ENCODE measurements at places on chromosomes 16 and 17.

DNA sequence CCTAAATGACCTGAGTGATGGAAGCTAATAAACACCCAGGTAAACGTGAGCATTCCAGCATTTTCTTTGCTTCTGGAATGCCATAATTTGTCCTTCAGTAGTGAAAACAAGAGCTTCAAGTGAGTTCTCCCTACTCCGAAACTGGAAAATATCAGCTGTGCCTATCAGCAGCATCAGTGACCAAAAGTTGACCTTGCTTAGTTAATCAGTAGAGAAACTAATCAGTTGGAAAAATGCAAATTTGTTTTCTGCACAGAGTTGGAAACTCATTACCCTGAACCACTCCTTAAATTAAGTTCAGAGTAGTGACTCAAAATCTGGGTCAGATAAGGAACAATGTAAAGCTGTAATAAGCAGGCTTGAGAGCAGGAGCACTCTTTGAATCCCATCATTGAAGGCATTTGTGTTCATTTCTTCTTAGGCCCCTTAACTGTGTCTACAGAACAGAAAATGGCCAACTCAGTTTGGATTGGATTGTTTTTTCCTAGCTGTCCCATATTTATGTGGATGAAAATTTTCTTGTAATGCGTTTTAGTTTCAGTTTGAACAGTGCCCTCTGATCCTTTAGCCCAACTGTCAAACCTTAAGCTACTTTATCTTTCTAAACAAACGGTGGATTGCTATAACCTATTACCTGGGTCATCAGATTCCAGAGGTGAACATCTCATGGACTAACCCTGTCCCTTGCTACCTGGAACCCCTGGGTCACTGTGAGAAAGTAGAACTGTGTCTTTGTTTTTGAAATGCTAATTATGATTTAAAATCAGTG lies 290.4 kb downstream of the TOX3 start:
- no peak for DNase-seq

- DNase-seq: no peak
Observed at GRCh38 chr17:81931557-81932332, 4.2 kb upstream of the MAFG start.

DNA sequence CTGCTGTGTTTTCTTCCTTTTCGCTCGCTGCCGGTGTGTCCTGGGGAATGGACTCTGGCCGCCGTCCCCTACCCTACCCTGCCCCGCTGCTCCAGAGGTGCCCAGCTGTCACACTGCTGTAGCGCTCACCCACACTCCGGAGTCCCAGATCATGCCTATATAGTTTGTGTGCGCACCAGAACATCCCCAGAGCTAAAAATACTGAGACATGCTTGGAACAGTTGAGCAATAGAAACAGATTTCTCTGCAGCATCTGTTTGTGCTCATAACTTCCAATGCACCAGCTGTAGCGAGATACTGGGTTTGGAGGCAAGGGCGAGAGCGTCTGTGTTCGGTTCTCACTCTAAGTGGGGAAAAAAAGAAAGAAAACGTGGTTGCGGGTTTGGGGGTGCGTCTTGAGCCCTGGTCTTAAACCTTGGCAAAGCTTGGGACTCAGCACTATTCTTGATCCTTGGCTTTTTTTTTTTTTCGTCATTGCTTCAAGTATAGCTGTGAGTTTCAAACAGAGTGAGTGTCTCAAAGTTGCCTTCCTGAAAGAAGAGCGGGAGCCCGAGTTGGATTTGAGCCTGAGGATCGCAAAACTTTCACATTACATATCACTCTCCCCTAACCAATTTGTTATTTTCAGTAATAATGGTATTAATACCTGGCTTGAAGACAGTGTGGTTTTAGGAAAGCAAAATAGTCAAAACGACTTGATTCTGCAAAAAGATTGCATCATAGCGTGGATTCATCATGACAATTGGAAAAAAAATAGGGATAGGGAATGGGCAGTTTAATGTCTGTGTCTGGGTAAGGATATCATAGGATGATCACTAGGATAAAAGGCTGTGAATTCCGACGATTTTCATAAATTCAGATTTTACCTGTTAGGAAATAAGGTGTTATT lies 621 bp downstream of the KCNJ2 start:
- no peak for DNase-seq

DNA sequence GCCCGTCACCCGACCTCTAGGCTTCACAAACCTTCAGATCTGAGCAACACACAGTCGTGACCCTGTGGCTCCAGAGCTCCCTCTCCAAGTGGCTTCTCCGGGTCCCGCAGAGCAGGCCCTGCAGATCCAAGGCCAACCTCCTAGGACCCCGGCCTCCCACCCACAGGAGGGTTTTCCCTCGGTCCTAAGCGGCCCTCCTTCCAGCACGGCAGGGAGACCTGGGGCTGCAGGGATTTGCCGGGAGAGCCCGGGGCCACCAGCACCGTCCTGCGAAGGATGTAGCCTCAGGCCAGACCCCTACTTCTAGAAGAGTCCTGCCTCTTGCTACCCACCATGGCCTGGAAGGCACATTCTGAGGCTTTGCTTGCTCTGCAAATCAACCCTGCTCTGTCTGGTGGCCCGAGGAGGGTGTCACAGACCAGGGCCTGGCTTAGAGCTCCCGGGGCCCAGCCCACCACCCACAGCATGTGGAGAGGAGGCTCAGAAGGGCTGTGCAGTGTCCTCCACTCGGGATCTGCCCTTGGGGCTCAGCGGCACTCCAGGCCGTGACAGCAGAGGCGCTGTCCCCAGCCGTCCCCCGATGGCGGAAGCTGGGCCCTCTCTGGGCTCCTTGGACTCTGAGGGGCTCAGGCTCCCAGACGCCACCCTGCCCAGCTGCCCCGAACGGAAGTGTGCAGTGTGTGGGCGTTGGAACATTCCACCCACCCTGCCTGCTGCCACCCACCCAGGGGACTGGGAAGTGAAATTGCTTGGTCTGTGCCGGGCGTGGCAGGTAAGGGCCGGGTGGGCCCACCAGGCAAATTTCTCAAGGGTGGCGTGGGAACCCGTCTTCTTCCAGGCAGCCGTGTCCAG lies 28.8 kb upstream of the ACSF3 start:
- DNase-seq: no peak

- no peak for DNase-seq
Observed at GRCh38 chr16:22342082-22342481, 32.3 kb downstream of the CDR2 start.

DNA sequence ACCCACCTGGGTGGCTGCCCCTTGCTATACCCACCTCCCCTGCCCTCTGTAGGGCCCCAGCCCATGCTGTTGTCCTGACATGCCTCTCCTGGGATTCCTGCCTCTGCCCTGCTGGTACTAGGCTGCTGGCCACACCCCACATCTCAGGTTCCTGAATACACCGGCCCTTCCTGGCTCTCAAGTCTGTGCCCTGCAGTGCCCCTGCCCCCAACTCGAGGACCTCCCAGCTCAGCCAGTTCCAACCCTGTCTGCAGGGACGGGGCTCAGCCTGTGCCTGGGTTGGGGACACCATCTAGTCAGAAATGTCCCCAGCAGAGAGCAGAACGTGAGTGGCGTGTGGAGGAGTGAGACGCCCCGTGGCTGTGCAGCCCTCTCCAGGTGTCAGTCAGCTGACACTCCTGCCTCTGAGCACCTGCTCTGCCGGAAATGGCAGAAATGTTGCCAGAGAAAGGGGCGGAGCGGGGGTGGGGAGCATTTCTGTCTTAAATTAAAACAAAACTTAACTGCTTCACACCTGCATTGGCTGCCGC lies 28.7 kb downstream of the ACSF3 start:
- peak; percentile 59 for DNase-seq

GRCh38 chr16:71853413-71853812 lies 7.6 kb downstream of the ATXN1L start:
- DNase-seq: no peak

GRCh38 chr16:57828272-57829161 lies 26.2 kb upstream of the KIFC3 start:
- no peak for DNase-seq

- DNase-seq: no peak
Observed at GRCh38 chr17:31211352-31212012, 85.6 kb downstream of the OMG start.

DNA sequence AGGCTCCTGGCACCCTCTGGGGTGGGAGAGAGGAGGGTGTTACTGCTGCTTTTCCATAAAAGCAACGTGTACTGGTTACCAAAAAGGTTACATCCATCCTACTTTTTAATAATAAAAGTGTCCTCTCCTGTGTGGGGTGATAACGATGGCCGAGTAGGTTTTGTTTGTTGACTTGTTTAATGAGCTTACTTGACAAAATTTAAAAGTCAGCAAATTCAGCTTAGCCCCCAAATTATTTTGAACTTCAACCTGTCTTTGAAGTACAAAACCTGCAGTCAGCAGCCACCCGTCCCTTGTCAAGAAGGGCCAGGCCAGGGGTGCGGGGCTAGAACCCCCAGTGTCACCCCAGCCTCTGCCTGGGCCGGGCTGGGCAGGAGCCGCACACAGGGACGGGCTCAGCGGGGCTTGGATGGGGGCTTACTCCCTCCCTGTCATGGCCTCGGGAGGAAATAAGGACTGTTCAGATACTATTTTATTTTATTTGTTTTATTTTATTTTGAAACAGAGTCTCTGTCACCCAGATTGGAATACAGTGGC lies 103.9 kb upstream of the CHMP6 start:
- DNase-seq: no peak

DNA sequence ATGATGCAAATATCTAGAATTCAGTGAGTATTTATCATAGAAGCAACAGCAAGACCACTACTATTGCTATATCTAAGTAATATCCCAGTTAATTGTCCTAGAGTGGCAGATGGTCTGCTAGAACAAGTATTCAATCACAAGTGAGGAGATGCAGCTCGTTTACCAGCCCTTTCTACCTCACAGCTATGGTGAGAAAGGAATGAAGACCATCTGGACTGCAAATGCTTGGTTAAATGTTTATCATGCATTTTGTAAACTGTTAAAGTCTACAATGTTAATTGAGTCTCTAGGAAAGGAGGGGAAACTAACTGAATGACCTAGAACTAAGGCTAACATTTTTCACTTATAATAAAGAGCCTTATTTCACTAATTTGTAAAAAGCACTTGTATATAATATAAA lies 52.5 kb downstream of the CNOT1 start:
- no peak for DNase-seq

GRCh38 chr16:87380881-87381280 lies 2.7 kb downstream of the FBXO31 start:
- DNase-seq: no peak

GRCh38 chr16:86443508-86444147 lies 66.7 kb upstream of the FOXF1 start:
- DNase-seq: no peak

DNA sequence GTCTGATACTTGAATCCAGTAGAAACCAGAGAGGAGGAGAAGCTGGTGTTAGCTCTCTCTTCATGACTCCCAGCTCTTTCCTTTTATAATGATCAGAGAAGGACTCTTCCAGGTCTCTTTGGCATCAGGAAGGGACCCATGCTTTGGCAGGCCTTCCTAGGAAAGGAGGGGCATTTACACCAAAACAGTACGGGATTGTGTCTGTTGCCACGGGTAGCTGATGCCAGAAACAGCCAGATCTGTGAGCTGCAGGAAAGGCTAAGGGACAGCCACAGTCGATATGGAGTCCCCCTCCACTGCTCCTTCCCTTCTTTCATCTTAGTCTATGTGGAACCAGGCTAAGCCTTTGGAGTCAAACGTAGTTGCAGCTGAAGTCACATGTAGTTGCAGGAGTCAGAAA lies 9.3 kb downstream of the CEP295NL start:
- no peak for DNase-seq

- DNase-seq: no peak
Observed at GRCh38 chr16:85485379-85485778, 127.7 kb upstream of the GSE1 start.

DNA sequence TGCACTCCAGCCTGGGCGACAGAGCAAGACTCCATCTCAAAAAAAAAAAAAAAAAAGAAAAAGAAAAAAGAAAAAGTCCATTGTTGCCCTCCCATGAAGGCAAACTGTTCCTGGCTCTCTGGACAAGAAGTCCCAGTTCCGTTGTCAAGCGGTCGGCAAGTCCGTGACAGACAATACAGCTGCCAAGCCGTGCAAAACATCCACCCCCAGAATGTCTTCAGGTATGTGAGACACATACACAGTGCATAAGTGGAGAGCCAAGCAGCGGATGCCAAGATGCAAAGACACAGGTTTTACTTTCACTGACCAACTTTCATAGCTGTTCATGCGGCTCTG lies 33.6 kb upstream of the APPBP2 start:
- no peak for DNase-seq

DNA sequence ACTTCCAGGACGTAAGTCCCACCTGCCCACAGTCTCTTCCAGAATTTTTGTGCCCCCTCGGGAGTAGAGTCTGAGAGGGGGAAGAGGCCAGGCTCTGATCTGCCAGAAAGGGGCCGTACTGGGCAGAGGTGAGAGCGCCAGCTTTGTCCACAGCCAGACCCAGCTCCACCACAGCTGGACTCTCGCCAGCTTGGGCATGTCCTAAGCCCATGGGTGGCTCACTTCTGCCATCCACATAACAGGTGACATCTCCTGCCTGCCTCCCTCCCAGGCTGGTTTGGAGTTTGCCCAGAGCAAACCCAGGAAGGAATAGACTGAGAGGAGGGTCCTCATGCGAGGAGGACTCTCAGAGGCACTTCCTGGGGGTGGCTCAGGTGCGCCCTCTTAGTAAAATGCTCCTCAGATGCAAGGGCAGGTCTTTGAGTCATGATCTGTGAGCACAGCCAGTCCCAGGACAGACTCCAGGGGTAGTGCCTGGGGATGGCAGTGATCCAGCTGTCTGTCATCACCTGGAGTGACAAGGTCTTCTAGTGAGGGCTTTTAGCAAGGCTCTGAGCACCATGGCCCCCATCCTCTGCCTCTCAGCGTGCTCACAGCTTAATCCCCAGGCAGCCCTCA lies 89.2 kb downstream of the AMFR start:
- DNase-seq: no peak

DNA sequence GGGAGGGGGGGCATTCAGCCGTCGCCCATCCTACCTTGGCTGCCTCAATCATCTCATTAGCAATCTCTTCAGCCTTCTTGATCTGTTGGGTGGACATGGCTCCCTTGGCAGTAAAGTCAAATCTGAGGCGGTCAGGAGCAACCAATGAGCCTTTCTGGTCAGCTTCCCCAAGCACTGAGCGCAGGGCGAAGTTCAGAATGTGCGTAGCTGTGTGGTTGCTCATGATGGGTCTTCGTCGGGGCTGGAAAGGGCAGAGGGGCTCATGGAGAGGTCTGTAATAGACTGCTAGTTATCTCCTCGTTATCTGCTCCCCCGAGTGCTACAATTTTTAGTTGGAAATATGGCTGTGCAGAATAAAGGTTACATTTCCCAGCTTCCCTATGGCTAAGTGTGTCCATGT lies 7.2 kb upstream of the EXOSC6 start:
- DNase-seq: no peak

GRCh38 chr17:31248986-31249834 lies 47.8 kb downstream of the OMG start:
- no peak for DNase-seq

DNA sequence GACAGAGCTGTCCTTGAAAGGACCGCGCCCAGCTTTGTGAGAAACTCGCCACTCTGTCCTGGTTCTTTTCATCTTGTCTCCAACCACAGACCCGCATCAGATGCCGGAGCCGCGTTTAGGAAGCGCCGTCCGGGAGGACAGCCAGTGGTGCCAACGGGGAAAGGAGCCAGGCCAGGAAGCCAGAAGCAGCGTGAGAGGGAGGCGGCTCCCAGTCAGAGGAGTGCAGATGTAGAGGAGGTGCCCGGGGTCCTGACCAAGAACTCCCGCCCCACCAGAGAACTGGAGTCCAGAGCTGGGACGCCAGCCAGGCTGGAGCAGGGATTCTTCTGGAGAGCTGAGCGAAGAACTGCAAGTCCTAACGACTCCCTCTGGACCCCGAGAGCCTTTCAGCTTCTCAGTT lies 49.3 kb upstream of the TNRC6C start:
- no peak for DNase-seq
